GM10248 (cell line): ENCODE measurements at places on chromosomes 3 and 15.
A peak's percentile ranks its signal among the peaks of the same experiment; 100 is the strongest.

GRCh38 chr3:35639254-35640186 lies at the start of gene ARPP21:
TSS of gene ARPP21 (plus strand) at chr3:35639525. CDS start at chr3:35681752, 42,227 bp downstream.
- DNase-seq: peak; percentile 24

- no peak for DNase-seq
Measured at GRCh38 chr3:166285001-166285400, 447.8 kb upstream of the BCHE start.

DNA sequence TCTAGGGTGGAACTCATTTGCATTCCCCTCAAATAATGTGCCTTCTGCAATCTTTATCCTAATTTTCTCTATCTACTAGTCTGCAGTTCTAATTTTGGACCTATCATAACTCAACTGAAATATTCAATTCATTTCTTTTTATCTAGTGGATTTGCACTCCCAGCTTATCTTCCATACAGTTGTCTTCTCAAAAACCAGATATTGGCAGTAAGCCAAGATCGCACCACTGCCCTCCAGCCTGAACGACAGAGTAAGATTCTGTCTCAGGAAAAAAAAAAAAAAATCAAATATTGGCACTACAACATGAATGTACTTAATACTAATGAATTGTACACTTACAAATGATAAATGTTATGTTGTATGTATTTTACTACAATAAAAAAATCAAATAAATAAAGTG lies 18.0 kb upstream of the CHMP2B start:
- no peak for DNase-seq

DNA sequence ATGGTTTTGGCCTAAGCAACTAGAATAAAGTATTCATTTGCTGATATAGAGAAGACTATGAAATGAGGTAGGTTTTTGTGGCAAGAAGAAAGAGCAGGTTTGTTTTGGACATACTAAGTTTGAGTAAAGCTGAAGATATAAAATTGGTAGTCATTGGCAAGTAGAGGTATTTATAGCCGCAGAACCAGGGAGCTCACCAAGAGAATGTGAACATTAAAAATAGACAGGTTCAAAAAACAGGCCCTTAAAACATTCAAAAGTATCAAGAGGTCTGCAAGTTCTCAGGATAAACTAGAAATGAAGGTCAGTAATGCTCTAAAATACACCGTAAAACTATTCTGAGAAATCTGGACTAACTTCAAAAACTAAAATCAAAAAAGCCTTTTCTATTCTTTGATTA lies 240.7 kb downstream of the SCAPER start:
- DNase-seq: no peak

DNA sequence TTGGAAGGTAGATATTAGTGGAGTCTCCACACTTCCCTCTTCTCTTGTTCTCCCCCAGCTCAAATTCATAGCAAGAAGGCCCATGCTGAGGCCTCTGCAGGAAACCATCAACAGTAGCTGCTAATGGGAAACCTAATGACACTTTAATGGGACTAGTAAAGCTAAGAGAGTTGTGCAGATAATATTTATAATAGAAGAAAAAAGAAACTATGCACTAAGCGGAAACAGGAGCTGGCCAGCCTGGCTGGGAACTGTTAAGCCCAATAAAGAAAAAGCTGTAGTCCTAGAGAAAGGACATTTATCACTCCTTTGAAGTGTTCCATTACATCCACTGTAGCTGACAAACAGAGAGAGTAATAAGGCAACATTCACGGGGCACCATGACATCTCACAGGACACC lies 229.6 kb downstream of the IGSF11 start:
- no peak for DNase-seq

DNA sequence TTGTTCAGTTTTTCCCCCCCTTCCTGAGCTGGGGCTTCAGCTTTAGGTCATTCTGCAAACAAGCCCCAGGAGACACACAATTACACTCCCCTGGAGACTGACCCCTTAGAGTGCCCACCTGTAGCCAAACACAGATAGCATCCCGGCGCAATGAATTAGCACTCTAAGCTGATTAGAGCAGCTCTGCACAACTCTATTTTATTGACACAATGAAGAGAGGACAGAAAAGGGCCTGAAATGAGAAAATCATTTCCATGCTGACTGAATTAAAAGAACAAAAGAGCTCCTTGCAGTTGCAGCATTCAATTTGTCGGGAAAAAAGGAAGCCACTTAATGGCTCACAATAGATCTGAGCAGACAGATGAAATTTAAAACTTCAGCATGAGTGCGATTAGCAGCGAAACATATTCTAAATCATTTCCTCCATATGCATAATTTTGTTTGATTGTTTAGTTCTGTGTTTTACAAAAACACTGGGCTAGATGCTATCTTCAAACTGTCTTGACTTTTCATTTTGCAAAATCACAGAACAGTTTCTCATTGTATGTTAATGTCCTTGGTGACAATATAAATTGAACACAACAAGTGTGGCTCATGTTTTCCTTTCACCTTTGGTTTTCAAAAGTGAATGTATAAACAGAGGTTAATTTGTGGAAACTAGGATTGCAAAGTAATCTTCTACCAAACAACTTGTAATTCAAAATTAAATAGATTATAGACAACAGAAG lies 308.6 kb downstream of the MECOM start:
- DNase-seq: no peak

DNA sequence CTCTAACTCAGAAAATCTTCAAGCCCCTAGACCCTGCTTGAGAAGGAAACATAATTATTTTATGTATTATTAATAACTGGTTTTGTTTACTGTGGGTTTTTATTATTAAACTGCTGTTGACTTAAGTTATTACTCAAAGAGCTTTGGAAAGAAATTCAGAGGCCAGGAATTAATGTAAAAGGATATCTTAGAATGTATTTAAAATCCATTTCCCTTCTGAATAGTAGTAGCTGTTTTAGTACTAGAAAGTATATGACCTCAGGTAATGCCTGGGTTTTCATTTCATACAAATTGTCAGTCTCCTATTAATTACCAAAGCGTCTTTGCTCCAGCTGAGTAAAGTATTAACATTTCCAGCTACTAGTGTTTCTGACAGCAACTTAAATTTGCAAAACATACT lies 223.1 kb downstream of the ITPR1 start:
- DNase-seq: no peak

- no peak for DNase-seq
Measured at GRCh38 chr15:51137880-51138430, 43.2 kb upstream of the TNFAIP8L3 start.

DNA sequence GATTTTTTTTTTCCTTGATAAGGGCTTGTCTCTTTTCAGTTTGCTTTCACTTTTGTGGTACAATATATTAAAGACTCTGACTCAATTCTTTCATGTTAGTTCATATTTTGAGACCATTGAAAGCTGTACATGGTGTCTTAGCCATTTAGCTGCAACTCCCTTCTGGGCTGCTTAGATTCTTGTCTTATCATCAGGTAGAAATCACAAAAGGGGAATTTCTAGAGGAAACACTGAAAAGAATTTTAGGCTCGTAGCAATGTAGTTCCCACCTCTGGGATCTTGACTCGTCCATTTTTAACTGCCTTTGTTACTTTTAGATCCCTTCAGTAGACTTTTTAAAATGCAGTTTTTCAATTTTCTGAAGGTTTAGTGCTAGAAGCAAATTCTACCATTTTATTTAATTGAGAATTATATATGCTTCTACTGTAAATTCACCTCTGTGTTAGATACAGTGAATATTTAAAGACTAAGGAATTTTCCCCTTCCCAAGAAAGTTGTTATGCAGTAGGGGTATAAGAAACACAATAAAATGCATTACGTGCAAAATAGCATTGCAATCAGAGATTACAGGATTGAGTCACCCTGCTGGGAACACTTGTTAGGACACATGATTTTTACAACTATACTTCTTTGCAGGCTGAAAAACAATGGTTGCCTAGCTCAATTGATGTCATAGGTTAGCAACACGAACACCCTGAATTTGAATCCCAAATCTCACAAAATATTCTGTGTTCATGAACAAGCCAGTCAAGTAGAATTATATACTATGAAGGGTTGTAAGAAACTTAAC lies 772.7 kb downstream of the PDCD6IP start:
- no peak for DNase-seq

GRCh38 chr3:188036375-188037194 lies 117.4 kb upstream of the LPP start:
- DNase-seq: no peak

GRCh38 chr3:56800832-56801661 lies 702 bp downstream of the ARHGEF3 start:
- DNase-seq: no peak

GRCh38 chr3:68919000-68919399 lies 13.3 kb downstream of the TAFA4 start:
- no peak for DNase-seq

DNA sequence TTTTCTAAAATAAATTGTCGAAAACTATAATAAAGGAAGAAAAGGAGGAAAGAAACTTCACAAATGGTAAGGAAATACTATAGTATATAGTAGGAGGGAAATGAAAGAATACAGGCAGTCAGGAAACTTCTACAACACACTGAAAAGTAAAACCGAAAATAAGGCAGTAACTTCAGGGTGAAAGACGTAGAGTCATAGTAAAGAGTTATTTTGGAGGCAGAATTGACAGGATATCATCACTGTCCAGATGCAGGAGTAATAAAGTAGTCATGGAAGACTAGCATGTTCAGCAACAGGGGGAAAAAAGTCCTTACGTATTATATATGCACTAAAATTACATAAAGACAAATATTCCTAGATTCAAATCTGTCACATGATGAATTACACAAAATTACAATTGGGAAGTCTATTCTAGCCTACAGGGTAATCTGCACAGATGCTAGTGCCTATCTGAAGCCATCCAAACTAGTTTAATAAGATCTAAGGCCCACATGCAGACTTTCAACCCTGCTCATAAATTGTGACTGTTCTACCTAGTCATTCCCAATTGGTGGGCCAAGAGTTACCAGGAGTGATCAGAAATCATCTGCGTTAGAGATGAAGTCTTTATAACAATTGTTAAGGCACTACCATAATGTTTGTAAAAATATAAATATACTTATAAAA lies 14.0 kb downstream of the VPS13C start:
- DNase-seq: no peak

GRCh38 chr15:84598993-84599392 lies 1.8 kb upstream of the ZSCAN2 start:
- DNase-seq: no peak

DNA sequence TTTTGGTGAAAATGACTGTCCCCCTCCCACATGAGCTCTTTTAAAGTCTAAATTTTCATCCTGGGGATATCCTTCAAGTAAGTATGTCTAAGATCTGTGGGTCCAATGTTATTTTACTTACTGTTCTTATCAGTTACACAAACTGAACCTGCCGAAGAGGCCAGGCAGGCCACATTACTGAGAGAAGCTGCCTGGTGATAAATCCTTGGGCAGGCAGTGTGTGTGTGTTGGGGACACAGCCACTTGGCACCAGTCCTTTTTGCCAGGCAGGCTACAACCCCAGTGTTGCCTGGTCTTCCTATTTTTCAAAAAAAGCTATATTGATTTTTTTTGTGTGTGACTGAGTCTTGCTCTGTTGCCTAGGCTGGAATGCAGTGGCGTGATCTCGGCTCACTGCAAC lies 50.6 kb upstream of the RASA2 start:
- DNase-seq: no peak

DNA sequence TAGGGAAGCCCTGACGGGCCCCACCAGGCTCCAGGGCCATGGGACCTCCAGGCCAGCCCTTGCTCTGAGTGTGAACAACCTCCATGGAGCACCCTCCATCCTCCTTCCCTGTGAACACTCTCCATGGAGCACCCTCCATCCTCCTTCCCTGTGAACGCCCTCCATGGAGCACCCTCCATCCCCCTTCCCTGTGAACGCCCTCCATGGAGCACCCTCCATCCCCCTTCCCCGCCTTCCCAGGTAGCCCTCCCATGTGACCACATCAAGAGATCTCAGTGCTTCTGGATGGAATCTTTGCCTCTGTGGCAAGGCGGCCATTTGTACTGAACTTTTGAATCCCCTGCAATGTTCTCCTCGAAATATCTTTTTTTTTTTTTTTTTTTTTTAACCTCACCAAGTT lies 66.5 kb downstream of the CHSY1 start:
- DNase-seq: no peak

- DNase-seq: no peak
Measured at GRCh38 chr3:2375376-2375775, 276.7 kb downstream of the CNTN4 start.

DNA sequence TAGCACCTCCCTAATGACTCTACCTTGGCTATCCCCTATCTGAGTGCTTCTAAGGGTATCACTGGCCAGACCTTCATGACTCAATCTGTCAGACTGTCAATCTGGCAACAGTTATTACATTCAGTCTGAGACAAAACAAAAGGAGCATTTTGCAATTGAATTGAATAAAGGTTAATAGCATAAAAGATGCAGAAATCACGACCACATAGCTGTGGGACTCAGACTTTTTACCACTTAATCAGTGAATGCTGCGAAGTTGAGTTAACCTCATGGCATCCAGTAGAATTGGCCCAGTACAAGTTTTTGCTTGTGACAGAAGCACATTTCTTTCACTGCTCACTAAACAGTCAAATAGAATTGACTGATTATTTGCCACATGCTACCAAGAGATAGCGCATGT lies 480.7 kb upstream of the DPPA4 start:
- no peak for DNase-seq

- DNase-seq: peak; percentile 58
Measured at GRCh38 chr3:197495059-197495455, 60.7 kb downstream of the BDH1 start.

GRCh38 chr3:7546253-7546652 lies 685.3 kb downstream of the GRM7 start:
- no peak for DNase-seq

GRCh38 chr15:56805466-56806147 lies 72.3 kb upstream of the ZNF280D start:
- DNase-seq: no peak

DNA sequence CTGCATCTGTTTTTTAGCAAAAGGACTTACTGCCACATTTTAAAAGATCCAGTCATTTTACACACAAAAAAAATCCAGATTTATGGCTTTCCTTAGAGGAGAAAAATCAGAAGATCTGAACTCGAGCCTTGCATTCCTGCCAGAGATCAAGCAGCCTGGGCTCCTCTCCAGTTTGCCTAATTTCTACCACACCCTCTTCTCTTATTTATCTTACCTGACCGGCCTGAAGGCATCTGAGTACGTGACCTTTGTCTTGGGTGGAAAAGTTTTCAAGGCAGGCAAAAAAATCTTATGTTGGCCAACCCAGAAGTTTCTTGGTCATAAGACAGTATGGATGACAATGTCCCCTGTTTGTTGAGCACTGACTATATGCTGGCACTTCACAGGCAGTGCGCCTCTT lies 60.3 kb downstream of the CHRD start:
- no peak for DNase-seq

DNA sequence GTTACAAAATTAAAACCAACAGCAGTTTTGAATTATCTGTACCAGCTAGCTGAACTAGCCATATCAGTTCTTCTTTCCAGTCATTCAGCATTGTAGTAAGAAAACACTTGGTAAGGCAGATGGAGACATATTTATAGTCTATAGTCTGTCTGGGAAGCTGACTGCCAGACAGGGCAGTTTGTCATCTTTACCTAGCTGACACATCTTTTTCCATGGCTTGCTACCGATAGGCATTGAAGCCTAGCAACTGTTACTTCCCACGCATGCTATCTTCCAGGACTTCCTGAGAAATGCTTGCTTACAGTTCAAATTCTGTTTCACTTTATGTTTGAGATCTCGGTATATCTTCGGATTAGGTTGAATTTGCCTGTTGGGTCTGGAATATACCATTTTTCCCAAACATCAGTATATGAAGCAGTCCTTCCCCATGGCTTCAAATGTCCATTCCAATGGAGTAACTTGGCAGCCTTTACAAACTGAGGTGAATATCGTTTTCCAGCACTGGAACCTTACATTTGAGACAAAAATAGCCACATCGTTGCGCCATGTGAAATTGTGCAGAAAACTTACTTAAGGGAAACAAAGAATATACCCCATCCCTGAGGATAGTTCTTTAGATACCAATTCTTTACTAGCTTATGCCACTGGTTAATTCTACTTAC lies 8.8 kb downstream of the GNL3 start:
- DNase-seq: no peak
